ENCODE measurements at places on chromosomes 16 and 17. TPM values are rescaled to one million over a fixed set of nuclear protein-coding genes. Genes with fewer than 3 reads are reported as not detected.

CACNG1 gene
- 44.4 TPM for total RNA-seq

MYLK3 gene
- 80.8 TPM for total RNA-seq

TMC5 gene
- 0.72 TPM for total RNA-seq

OTOP2 gene
- not detected for total RNA-seq

TMEM100 gene
- 21.5 TPM for total RNA-seq

MC1R gene
- total RNA-seq: 1.6 TPM

SDF2 gene
- 41.4 TPM for total RNA-seq

DHRS7C gene
- 115 TPM for total RNA-seq

DNA sequence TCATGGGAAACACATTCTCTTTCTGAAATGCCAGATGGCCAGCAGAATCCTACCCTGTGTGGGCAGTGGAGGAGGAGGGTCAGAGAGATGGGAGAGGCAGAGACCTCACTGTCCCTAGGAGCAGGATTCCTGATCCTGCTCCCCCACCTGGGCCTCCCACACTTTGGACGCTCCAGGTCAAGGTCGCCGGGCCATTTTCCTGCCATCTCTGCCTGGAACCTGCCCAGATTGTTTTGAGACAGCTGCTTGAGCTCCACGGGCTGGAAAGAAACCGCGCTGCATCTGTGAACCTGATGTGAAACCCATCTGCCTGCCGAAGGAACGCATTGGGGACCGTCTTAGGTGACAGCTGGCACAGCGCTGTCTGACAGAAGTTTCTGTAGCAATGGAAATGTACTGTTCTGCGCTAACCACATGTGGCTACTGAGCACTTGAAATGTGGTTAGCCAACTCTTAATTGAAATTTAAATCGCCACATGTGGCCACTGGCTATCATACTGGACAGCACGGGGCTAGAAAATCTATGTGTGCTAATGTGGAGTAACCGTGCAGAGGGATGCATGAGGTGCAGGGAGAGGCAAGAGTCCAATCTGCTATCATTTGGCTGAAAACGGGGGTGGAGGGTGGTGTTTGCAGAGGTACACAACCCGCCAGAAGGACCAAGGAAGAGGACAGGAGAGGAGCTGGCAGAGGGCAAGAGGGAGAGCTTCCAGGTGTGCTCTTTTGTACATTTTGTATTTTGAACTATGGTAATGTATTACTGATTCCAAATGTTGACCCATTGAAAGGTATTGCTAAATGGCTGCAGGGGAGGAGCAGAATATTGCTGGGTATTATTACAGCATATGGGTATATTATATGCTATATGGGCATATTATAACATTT is 15.4 kb upstream of the NUBP1 start:
- DNase-seq: peak; percentile 63

- DNase-seq: no peak
Observed at GRCh38 chr17:77531641-77532040, 390.9 kb downstream of the SEC14L1 start.

DNA sequence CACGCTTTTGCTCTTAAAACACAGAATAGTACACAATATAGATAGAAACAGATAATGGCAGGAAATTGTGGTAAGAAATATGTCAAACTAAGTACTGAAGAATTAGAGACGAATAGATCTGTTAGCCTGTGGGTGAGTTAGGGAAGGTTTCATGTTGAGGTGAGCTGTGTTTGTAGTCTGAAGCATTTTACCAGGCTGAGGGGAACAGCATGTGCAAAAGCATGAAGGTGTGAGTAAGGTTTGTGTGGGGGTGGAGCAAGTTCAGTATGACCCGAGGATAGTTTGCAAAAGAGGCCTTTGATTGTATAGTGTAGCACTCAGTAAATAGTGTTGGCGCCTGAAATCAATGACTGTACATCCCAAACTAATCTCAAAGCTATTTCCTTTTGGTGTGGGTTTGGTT is 13.8 kb downstream of the IGSF6 start:
- no peak for DNase-seq

GRCh38 chr16:84546669-84547545 is 42.4 kb upstream of the MEAK7 start:
- no peak for DNase-seq

GRCh38 chr17:65750166-65750565 is 188.7 kb upstream of the AXIN2 start:
- DNase-seq: no peak

DNA sequence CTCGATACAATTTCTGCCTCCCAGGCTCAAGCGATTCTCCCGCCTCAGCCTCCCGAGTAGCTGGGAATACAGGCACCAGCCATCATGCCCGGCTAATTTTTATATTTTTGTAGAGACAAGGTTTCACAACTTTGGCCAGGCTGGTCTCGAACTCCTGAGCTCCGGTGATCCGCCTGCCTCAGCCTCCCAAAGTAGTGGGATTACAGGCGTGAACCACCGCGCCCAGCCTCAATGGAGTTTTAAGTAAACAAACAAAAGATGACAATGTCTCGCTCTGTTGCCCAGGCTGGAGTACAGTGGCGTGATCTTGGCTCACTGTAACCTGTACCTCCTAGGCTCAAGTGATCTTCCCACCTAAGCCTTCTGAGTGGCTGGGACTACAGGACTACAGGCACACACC is 52.6 kb upstream of the TRAP1 start:
- no peak for DNase-seq

GRCh38 chr17:7987112-7987893 is 15.1 kb upstream of the GUCY2D start:
- peak; percentile 14 for DNase-seq

DNA sequence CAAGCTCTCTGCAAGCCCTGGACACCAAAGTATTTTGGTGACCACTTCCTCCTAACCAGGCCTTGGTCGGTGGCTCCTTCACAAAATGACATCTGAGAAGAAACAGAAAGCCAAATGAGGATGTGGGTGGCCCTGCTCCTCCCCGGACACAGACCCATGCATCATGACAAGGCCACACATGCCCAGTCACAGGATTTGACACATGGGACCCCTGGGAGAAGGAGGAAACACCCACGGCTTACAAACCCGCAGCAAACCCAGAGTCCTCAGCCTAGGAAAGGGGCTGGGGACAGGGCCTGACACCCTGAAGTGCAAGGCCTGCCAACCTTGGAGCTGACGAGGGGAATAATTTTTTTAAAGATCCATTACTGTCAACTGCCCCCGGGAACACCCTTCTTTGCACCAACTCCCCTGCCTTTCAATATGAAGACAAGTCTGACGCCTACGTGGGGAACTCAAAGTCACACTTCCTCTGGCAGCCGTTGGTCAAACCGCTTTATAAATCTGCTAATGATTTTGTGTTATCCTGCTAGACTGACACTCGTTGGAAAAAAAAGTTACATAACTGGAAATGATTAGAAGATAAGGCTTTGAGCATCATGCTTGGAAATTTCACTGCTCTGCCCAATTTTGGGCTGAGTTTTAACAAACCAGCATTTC is 41.3 kb downstream of the GAS7 start:
- DNase-seq: peak; percentile 27

DNA sequence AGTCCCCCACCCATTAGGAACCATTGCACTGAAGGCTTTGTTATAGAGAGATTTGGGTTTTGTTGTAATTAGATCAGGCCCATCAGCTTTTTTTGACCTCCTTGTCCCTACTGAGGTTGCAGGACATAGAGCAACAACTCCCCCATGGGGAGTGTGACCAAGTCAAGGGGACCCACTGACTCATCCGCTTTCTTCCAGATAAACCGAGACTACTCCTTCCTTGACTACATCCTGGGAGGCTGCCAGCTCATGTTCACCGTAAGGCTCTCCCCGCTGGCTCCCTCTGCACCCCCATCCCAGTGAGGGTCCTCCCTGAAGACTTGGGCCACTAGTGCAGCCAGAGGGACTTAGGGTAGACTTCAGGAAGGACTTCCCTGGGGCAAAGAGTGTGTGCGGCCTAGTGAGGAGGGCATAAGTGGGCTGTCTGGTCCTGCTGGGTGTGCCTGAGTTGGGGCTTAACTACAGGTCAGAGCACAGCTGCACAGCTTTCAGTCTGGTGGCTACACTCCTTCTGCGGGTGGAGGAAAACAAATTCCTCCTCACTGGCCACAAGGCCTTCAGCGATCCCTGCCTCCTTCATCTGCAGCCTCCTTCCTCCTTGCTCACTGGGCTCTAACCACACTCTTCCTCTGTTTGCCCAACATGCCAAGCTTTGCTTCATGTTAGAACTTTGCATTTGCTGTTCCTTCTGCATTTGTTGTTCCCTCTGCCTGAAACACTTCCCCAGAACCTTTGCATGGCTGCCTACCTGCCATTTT is 31.0 kb downstream of the CPNE2 start:
- no peak for DNase-seq

DNA sequence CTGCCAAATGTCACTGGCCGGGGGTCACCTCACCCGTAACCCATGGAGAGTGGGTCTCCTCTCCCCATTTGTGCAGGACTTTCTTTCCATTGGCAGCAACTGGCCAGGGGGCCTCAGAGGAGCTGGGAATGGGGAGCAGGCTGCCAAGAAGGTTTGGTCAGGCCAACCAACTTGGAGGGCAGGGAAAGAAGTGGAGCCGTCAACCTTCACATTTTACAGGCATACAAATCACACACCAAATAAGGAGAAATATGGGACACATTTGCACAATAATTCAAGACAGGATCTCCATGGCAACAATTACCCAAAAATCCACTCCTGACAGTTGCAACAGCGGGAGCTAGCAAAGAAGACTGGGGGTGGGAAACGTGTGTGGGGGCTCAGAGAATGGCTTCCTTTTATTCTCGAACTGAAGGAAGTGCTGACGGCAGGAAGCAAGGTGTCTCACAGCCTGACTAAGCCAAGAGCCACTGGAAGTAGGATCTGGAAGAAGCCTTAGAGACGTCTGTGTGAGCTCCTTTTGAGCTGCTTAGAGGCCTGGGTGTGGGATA is 20.9 kb downstream of the RPRML start:
- no peak for DNase-seq

DNA sequence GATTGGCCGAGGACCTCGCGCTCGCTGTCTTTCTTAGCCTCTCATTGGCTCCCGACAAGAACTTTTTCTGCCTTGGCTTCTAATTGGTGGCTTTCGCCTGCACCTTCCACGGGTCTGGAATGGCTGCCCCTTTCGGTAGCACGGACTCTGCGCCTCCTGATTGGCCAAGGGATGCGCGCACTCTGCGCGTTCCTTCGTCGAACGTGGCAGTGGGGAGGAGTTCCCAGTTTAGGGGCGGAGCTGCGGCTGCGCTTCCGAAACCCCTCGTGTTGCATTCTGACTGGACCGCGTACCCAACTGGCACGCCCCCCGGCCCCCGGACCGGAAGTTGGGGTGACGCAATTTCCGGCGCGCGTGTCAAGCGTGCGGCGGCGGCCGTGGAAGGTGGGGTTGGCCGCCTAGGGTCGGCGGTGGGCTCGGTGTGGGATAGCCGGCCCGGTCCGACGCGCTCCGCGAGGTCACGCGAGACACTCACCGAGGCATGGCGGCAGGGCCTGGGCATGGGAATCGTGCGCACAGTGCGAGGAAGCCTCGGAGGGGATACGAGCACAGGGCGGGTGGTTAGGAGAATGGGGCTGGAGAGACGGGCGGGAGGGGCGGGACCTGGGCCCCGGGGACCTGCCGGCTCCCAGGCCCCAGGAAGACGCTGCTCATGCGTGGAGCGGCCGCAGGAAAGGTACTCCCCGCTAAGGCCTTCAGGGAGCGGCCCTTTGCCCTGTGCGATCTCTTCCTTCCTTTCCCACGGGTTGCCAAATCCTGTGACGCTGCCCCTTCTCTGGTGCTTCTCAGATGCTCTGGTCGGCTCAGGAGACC is 627 bp upstream of the P4HB start:
- peak; percentile 100 for DNase-seq

DNA sequence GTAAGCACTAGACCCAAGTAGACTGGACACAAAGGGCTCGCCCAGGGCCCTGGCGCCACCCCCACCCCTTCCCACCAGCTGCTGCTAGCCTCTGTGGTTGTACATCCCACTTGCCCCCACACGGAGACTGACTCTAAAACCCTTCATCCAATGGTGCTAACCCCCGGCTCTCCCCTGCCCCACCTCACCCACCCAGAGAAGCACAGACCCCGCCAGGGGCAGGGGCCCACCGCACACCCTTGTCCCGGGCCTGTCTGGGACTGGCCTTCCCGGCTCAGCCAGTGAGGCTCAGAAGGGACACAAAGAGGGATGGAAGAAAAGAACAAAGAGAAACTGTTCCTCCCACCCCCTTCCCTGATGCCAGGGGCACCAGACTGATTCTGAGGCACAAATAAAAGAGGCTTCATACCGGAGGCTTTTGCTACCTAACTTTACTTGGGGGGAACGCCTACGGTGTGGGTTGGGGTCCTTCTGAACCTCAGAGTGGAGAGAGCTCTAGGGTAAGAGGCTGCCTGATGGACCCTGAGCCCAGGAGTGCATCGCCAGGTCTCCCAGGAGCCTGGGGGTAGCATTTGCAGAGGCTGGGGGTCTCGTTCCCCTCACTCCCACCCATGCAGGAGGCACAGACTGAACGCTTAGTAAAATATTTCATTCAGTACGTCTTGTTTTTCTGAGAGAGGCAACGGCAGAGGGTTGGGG is 8.2 kb downstream of the CORO6 start:
- DNase-seq: no peak

- no peak for DNase-seq
Observed at GRCh38 chr16:31077592-31078396, 3.6 kb downstream of the ZNF646 start.

DNA sequence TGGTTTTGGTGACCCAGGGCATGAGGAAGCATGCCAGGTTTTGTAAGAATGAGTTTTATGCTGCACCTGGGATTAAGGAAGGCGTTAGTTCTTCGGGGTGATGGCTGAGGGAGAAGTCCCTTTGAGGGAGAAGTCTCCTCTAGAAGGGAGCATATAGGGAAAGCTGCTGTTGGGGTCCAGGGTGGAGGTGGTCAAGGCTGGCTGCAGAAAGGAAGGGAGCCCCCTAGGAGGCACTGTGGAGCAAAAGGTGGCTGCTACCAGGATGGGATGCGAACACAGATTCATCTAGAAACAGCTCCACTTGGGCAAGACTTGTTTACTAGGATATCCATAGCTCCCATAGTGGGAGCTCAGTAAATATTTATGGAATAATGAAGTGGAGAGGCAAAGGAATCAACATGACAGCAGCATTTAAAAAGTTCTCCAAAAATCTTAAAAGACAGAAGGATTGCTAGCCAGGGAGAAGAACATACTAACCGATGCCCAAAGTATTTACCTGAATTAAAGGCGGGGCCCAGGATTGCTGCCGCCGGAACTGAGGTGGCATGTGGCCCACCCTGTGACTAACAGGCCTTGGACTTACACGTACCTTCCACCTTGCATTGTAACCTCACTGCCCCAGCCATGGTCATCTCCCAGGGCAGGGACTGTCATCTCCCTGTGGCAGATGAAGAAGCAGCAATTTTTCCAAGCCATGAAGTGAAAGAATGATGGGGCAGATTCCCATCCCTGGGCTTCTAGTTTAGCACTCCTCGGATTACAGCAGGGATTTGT is 7.1 kb upstream of the LPCAT2 start:
- DNase-seq: no peak
